ENCODE measurements at places on chromosomes 6 and 20. TPM values are rescaled to one million over a fixed set of nuclear protein-coding genes. Genes with fewer than 3 reads are reported as not detected.

Gene SLC22A2
- polyA plus RNA-seq: 6.0 TPM

Gene THBD
- 11.3 TPM for polyA plus RNA-seq

Gene RWDD2A
- polyA plus RNA-seq: 15.5 TPM

Gene LAMA5
- 86.8 TPM for polyA plus RNA-seq

Gene OR2B6
- not detected for polyA plus RNA-seq

Gene SLC22A23
- polyA plus RNA-seq: 51.9 TPM

Gene SPAG4
- 4.2 TPM for polyA plus RNA-seq

Gene PHACTR1
- 48.2 TPM for polyA plus RNA-seq

Gene SLC17A1
- 0.12 TPM for polyA plus RNA-seq

Gene RNF217
- 10.7 TPM for polyA plus RNA-seq

Gene XKR7
- 7.9 TPM for polyA plus RNA-seq

Gene FOXF2
- 12.6 TPM for polyA plus RNA-seq

Gene COMMD7
- polyA plus RNA-seq: 83.3 TPM

Gene AIF1
- 27.8 TPM for polyA plus RNA-seq

Gene CDH4
- 24.1 TPM for polyA plus RNA-seq

Gene SLC35D3
- 0.71 TPM for polyA plus RNA-seq

Gene PTK6
- polyA plus RNA-seq: 1.1 TPM

Gene HSPA12B
- polyA plus RNA-seq: 16.1 TPM

Gene PGC
- polyA plus RNA-seq: not detected

Gene CAPN11
- polyA plus RNA-seq: 0.17 TPM

Gene ADTRP
- 0.63 TPM for polyA plus RNA-seq

Gene BLOC1S5
- 10.1 TPM for polyA plus RNA-seq

Gene PNISR
- polyA plus RNA-seq: 204 TPM

Gene ARMH2
- polyA plus RNA-seq: 0.53 TPM

Gene TRMT11
- 20.4 TPM for polyA plus RNA-seq

Gene HLA-DRB1
- polyA plus RNA-seq: 3.5 TPM

Gene MTFR2
- polyA plus RNA-seq: 1.4 TPM

Gene NMBR
- polyA plus RNA-seq: 4.1 TPM

Gene DDX39B
- polyA plus RNA-seq: 428 TPM

Gene KIAA0408
- polyA plus RNA-seq: 60.2 TPM

Gene SEL1L2
- 0.21 TPM for polyA plus RNA-seq

Gene MDFI
- 151 TPM for polyA plus RNA-seq

Gene IPCEF1
- polyA plus RNA-seq: 5.4 TPM

Gene TMEM74B
- polyA plus RNA-seq: 44.2 TPM

Gene NOX3
- not detected for polyA plus RNA-seq

Gene ACOT13
- 19.1 TPM for polyA plus RNA-seq

Gene FRMD1
- polyA plus RNA-seq: 0.56 TPM

Gene MYB
- polyA plus RNA-seq: 2.5 TPM

Gene BTN3A1
- polyA plus RNA-seq: 22.6 TPM

Gene CRISP3
- not detected for polyA plus RNA-seq

Gene OOEP
- not detected for polyA plus RNA-seq

Gene MLIP
- 0.92 TPM for polyA plus RNA-seq

Gene DCBLD1
- 9.4 TPM for polyA plus RNA-seq

Gene C20orf204
- polyA plus RNA-seq: 3.1 TPM

Gene ADGB
- polyA plus RNA-seq: 0.98 TPM

Gene CCN6
- 0.69 TPM for polyA plus RNA-seq

Gene CCN5
- 0.32 TPM for polyA plus RNA-seq

Gene LPIN3
- 2.7 TPM for polyA plus RNA-seq

Gene HINT3
- 70.4 TPM for polyA plus RNA-seq

Gene TRDN
- polyA plus RNA-seq: 3.3 TPM

Gene PRDM13
- polyA plus RNA-seq: 2.3 TPM

Gene FKBP1C
- 1.6 TPM for polyA plus RNA-seq

Gene TAGAP
- 4.1 TPM for polyA plus RNA-seq

Gene PTPRT
- 46.1 TPM for polyA plus RNA-seq

Gene STK4
- polyA plus RNA-seq: 15.3 TPM

Gene SNAI1
- 1.2 TPM for polyA plus RNA-seq

Gene ELOVL2
- polyA plus RNA-seq: 83.5 TPM

Gene TRIM26
- polyA plus RNA-seq: 53.9 TPM

Gene CST4
- not detected for polyA plus RNA-seq

Gene RNF114
- 63.8 TPM for polyA plus RNA-seq

Measured in spinal cord (tissue), 10 donors.